HTR-8/SVneo (cell line): ENCODE measurements at places on chromosomes 6 and 20.

DNA sequence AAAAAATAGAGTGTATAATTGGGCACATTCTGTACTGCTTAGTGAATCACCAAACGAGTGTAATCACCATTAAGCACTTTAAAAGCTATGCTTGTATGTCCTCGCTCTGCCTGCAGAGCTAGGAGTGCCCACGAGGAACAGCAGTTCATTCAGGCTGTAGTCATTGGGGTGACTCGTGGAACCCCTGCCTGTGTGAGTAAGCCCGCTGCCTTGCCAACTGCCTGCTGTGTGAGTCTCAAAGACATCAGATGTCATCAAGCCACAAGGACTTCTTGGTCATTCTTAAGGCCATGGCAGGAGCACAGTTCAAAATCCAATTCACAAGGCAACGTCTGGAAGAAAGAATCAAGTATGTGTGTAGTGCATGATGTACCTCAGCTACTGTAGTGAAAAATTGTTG, 60.4 kb downstream of the FOXO3 start:
- DNase-seq, result peak; percentile 8

DNA sequence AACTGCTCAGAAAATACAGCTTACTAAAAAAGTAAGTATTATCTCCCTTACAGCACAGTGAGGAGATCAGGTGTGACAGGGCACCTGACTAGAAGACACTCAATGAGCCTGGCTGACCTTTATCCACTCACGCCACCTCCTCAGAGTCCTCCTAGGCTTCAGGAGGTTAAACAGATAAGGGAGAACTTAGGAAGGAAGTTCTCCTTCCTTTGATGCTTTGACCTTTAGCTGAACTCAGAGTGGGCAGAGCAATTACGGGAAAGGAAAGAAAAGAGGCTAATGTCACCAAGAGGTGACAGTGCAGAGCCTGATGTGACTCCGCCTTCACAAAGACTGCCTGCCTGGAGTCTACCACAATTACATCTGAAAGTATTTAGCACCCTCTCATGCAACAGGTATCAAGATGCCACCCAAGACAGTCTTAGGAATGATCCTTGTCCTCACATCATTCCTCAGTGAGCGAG, 36.7 kb downstream of the MAN1A1 start:
- DNase-seq, result no peak

GRCh38 chr20:56423211-56423610, 11.2 kb downstream of the CASS4 start:
- DNase-seq, result no peak

- DNase-seq, result no peak
Measured at GRCh38 chr20:32513031-32513866, 71.9 kb downstream of the NOL4L start.

- peak; percentile 70 for DNase-seq
Measured at GRCh38 chr6:33761922-33762629, 15.4 kb upstream of the IP6K3 start.

DNA sequence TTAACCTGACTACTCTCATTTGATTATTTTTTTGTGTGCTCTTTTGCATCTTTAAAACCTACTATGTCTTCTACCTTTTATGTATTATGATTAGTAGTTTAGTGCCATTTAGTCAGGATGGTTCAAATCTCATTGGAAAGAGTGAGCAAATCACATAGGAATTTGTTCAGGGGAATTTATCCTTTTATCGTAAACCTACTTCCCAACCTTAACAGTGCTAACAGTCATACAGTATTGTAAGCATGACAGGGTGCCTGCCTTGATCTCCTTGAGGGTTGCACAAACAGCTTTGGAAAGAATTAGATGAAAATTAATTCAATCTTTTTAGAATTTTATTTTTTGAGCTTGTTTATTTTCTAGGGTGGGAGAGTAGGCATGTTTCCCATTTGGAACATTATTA, 18.3 kb downstream of the RNF8 start:
- no peak for DNase-seq

GRCh38 chr6:15915508-15916178, 213.2 kb upstream of the MYLIP start:
- DNase-seq, result no peak

GRCh38 chr6:114879693-114880092, 536.9 kb upstream of the HS3ST5 start:
- DNase-seq, result no peak

GRCh38 chr6:126475449-126475848, 135.5 kb downstream of the CENPW start:
- DNase-seq, result no peak

- peak; percentile 7 for DNase-seq
Measured at GRCh38 chr6:82298012-82298411, 50.5 kb upstream of the IBTK start.

DNA sequence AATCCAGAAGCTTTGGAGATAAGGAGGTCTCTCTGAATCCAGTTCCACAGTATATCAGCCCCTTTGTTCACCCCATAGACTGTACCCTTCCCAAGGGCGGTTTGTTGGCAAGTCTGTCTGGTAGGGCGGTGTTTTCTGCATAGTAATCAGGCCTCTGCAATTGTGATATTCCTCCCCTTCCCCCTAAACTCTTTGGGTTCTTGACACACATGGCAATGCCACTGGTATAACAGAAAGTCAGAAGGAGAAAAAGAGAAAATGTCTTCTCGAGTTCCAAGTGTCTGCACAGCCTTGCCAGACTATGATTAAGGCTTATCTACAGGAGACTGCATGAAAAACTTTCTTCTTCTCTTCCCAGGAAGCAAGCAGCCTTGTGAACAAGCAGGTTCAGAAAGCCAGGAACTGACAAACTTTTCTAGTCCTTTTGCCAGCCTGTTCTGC, 45.6 kb downstream of the FOXO3 start:
- DNase-seq, result no peak

GRCh38 chr20:50312682-50313521, 122.3 kb downstream of the CEBPB start:
- DNase-seq, result peak; percentile 92

DNA sequence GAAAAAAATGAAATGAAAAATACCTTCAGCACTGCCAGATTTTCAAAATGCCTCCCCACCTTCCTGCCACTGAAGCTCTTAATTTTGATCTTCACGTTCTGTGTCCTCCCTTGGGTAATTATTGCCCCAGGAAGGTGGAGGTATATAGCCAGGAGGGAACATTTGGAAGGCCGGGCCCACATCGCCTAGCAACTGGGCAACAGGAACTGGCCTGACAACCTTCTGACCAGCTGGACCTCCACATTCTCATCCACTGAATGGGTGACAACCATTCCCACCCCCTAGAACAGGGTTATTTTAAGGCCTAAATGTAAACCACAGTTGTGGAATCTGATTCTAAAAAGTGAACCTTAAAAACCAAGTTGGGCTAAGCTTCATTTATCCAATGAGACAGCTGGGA, 3.2 kb downstream of the RRBP1 start:
- DNase-seq, result no peak
